ENCODE measurements at places on chromosomes 16 and 17.

DNA sequence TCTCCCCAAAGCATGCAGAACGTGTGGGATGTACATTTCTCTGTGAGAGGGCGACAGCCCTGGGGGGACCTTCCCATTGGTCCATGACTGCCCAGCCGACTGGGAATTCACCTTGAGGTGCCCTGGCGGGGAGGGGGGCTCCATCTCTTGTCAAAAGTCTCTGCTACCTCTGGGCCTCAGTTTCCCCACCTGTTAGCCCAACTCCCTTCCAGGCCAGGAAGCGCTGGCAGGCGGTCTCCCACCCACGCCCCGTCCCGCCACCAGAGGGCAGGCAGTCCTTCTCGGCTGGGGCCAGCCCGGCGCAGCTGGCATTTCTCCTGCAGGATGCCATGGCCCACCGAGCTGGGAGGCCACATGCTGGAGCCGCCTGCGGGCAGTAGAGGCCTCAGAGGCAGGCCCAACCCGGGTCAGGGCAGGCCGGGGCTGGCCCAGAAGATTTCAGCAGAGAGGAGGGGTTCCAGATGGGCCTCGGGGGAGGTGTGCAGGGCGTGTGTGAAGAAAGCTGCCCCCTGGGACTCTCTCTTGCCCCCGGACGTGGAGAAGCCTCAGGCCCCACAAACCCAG lies 16.6 kb downstream of the CD7 start:
- DNase-seq: no peak

- DNase-seq: peak; percentile 21
Measured at GRCh38 chr17:12522743-12523183, 142.9 kb upstream of the MYOCD start.

DNA sequence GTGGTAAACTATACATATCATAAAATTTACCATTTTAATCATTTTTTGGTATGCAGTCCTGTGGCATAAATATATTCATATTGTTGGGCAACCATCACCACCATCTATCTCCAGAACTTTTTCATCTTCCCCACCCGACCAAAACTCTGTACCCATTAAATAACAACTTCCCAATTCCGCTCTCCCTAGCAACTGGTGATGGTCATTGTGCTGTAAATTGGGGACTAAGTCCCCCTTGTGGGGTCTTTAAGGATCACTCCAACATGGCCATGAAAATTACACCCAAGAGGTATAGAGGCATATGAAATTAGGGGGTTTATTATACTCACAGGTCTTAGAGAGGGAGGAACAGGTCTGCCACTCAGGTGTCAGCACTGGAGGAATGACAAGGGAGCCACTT lies 57.4 kb upstream of the NKD1 start:
- no peak for DNase-seq

DNA sequence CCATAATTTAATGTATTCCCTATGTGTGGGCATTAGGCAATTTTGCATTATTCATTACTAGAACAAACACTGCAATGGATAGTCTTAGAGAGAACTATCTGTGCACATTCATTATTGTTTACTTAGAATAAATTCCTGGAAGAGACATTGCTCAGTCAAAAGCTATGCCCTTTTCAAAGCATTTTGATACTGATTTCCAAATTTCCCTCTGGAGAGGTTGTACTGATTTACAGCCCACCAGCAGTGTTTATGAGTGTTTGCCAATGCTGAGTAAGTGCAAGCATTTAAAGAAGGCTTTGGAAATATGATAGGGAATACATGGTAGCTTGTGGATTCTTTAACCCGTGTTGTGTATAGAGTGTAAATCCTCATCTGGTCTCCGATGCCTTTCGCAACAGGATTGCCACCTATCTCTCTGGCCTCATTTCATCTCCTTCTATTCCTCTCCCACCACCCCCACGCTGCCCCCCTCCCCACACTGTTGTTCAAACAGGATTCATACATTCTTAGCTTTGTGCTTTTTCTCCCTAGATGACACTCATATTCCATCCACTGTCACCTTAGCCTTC lies 33.4 kb upstream of the MMD start:
- no peak for DNase-seq

DNA sequence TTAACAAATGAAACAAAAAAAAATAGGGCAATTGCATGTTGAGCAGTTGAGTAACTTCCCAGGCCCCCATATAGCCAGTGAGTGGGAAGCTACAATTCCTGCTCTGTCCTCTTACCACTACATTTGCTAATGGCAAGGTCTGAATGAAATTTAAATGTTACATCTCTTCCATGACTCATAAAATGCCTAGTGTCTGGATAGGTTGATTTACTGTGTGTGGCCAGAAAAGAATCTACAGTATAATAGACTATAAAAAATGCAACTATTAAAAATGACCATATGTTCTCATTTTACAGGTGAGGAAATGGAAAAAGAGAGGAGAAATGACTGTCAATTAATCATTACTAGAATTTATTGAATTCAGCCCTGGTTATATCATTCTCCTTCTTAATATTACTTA lies 1199.3 kb downstream of the CDH11 start:
- no peak for DNase-seq

GRCh38 chr16:13957197-13958078 lies 37.5 kb downstream of the ERCC4 start:
- peak; percentile 56 for DNase-seq

DNA sequence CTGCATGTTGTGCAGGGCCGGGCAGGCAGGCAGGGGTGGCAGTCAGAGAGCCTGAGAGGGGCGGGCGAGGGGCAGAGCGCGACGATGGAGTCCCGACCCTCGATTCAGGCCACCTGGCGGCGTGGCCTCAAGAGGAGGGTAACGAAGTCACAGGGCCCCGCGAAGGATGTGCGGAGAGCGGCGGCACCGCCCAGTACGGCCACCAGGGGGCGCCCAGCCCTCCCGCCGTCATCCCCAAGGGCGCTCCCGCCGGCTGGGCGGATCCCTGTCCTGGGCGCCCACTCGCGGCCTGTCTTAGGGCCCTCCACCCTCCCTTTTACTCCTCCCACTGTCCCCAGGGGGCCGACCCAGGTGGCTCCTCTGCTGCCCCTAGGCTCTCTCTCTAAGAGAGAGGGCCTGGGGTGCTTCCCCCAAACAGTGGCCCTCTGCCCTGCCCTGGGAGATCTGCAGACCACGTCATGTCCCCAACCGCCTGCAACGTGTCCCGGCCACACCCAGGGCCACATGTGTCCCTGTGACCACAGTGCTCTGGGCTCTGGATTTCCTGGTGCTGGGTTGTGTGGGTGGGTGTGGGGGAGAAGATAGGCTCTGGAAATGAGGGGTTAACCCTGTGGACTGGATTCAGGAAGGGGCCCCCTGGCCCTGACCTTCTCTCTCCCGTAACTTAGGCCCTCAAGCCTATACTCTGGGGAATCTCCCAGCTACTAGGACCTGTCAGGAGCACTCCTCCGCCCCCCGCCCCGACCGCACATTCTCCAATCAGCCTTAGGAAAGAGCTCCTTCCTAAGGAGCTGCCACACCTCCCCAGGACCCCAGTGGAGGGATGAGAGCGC lies 5.9 kb downstream of the DPEP2 start:
- DNase-seq: peak; percentile 78

Data from right kidney (tissue), 9 donors.